RWPE1 (cell line): ENCODE measurements at places on chromosomes 3 and 15.

DNA sequence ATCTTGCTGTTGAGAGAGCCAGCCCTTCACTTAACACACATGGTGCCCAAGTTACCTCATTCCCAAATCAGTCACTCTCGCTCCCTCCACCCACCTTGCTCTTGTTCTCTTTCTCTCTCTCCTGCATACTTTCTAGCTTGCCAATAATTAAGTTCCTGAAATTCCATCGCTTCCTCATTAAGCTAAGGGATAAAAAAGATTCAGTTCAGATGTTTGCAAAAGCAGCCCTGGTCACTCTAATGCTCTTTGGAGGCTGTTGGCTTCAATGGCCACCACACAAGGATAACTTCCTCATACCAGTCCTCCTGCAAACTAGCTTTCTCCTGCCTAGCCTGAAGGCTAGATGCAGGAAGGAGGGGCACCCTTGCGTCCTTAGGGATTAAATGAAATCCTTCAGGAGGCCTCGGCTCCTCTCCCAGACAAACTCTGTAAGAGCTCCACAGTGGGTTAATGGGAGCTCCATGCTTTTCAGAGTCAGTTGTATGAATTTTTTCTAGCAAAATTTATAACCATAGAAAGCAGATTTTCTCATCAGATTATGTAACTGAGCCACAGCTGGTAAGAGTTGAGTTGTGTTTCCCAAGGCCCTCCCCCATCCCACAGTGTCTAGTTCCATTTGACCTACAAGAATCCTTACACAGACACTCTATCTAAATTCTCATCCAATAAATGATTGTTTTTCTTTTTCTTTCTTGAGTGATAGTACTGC, 176.6 kb upstream of the TRIM42 start:
- DNase-seq = no peak

DNA sequence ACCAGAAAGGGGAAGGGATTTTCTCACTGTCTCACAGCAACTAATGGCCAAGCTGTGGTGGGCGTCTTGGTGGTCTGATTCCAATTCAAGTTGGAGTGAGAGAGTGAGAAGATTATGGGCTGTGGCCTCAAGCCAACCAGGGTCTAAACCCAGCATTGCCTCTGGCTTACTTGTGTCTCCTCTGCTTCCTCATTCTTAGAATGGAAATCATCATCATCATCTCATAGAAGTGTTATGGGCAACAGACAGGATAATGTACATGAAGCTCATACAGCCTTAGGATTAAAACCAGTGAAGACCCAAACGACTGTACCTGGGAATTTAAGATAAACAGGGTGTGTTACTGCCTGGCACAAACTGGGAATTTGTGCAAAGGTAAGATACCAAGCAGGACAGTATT, 29.1 kb upstream of the IREB2 start:
- no peak for DNase-seq

DNA sequence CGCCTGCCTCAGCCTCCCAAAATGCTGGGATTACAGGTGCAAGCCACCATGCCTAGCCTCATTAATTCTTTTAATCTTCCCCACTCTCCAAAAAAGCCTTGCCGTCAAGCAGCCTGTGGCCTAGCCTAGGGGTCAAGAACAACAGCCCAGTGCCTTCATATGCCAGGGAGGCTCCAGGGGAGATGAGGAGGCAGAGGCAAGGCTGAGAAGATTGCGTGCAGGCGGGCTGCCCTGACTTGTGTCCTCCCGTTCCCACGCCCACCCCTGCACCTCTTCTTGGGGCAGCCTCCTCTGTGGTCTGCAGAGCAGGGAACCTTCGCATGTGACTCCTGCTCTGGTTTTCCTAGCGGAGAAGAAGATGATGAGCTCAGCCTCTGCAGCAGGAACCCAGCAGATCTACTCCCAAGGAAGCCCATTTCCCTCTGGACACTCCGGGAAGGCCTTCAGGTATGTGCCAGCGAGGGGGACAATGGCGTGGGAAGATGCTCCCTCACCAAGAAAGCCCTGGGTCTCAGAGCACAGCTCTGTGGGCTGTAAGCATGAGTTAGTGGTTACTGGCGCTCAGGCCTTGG, 118.5 kb upstream of the ABHD17C start:
- DNase-seq = no peak

DNA sequence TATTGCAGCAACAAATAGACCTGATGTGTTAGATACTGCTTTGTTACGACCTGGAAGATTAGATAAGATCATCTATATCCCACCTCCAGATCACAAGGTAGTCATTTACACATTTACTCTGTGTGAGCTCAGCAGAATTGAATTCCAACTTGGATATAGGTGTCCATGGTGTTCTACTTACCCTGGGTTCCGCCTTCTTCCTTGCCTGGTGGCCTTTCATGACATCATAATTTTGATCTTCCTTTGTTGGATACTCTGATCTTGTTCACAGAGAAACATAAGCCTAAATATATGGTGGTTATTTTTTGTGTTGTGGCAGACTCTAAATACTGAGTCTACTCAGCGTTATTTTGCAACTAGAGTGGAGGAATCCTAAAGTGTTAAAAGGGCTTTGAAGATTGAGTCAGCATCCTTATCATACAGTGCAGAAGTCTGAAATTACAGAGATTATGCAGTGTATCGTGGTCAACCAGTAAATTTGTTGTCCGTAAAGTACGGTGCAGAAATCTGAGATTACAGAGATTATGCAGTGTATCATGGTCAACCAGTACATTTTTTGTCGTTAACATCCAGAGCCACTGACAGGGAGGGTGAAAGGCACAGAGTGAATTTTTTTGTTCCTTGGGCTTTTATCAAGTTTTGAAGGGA, 39.1 kb upstream of the GATM start:
- no peak for DNase-seq

- DNase-seq = no peak
Measured at GRCh38 chr3:63970631-63971475, 52.4 kb downstream of the PSMD6 start.

DNA sequence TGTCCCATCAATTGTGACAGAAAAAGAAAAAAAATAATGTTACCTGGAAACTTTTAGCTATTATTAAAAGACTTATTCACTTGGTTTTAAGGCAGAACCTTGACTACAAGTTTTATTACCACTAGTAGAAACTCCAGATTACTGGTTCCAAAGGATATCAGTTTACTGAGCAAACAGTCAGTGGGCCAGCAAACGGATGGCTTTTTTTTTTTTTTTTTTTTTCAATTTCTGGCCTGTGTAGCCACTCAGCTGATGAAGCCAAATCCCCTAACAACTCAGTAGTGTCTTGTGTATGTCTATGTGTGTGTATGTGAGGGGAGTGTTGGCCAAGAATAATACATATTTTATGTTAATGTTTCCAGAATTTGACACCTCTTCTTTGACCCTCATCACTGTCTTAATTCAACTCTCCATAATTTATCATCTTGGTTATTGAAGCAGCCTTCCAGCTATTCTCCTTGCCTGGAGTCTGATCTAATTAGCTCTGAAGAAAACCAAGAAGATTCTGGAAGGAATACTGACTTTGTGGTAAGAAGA, 724.9 kb downstream of the NSUN3 start:
- no peak for DNase-seq

- no peak for DNase-seq
Measured at GRCh38 chr3:95438274-95438673, 1375.4 kb downstream of the NSUN3 start.

- DNase-seq = no peak
Measured at GRCh38 chr15:82313446-82313845, 35.8 kb downstream of the GOLGA6L10 start.

DNA sequence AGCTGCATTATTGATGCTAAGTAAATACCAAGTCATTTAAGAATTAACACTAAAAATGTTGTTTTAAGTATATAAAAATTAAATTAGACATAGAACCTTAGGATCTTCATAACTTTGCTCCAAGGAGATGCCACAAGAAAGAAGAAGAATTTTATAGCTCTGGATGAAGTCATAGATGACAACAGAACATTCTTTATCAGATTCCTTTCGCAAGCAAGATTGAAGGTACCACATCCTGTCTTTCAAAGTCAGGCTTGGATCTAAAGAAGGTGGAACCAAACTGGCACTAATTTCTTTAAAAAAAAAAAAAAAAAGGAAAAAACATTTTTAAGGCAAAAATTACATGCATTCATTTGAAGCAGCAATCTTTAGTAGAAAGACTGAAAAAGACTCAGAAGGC, 62.5 kb downstream of the POLQ start:
- DNase-seq = peak; percentile 20

- DNase-seq = no peak
Measured at GRCh38 chr3:20043396-20043795, 3.1 kb downstream of the KAT2B start.

GRCh38 chr3:102206511-102207031, 228.2 kb upstream of the ZPLD1 start:
- no peak for DNase-seq

DNA sequence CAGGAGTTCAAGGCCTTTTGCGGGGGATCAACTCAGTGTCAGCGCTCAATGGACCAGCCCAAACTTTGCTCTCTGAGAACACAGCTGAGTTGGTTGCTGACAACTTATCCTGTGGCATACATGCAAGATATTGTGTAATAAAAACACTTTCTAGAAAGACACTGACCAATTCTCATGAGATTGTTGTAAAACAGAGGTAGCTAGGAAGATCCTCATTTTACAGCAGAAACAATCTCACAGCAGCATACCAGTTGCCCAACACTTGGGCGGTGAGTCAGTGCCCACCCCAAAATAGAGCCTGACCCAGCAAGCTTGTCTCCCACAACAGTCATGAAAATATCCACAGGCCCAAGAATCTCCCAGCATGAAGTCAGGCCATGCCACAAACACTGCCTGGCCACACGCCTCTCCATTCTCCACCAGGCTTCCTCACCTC, 18.2 kb downstream of the KLHL6 start:
- no peak for DNase-seq
